ENCODE measurements at places on chromosomes 1 and 21.

- DNase-seq: peak; percentile 85
Observed at GRCh38 chr1:37038227-37039093, 4.1 kb upstream of the GRIK3 start.

- no peak for DNase-seq
Observed at GRCh38 chr1:10631811-10632593, 157.3 kb downstream of the PEX14 start.

DNA sequence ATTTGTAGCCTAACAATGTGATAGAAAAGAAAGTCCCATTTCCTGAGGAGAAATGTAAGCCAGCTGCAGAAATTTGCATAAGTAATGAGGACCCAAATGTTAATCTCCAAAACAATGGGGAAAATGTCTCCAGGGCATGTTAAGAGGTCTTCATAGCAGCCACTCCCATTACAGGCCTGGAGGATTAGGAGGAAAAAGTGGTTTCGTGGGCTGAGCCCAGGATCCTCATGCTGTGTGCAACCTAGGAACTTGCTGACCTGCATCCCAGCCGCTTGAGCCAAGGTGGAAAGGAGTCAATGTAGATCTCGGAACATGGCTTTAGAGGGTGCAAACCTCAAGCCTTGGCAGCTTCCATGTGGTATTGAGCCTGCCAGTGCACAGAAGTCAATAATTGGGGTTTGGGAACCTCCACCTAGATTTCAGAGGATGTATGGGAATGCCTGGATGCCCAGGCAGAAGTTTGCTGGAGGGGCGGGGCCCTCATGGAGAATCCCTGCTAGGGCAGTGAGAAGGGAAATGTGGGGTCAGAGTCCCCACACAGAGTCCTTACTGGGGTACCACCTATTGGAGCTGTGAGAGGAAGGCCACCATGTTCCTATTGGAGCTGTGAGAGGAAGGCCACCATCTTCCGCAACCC lies 14.2 kb upstream of the F13B start:
- no peak for DNase-seq

GRCh38 chr1:229410370-229410691 lies 23.6 kb downstream of the ACTA1 start:
- DNase-seq: no peak

DNA sequence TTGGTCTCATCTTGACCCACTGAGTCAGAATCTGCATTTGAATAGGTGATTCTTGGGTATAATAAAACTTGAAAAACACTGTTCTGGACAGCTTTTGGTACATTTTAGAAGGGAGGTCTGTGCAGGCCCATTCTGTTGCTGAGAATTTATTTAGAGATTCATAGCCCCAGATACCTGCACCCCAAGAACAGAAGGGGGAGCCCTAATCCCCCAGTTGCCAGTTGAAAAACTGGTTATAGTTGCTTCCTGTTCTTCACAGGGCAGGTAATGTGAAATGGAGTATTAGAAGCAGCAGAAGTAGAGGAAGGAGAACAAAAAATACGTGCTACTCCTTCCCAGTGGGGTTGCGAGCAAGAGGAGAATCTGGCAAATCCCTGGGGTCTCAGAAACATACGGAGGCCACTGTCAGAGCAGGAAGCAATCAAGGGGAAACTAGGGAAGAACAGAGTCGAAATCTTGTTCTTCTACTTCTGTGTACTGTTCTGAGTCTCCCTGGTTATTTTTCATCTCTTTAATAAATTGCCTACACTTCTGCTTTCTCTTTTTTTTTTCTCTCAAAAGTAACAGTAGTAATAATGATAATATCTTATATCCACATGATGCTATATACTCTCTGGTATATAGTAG lies 4.6 kb upstream of the CLCA2 start:
- DNase-seq: peak; percentile 63

DNA sequence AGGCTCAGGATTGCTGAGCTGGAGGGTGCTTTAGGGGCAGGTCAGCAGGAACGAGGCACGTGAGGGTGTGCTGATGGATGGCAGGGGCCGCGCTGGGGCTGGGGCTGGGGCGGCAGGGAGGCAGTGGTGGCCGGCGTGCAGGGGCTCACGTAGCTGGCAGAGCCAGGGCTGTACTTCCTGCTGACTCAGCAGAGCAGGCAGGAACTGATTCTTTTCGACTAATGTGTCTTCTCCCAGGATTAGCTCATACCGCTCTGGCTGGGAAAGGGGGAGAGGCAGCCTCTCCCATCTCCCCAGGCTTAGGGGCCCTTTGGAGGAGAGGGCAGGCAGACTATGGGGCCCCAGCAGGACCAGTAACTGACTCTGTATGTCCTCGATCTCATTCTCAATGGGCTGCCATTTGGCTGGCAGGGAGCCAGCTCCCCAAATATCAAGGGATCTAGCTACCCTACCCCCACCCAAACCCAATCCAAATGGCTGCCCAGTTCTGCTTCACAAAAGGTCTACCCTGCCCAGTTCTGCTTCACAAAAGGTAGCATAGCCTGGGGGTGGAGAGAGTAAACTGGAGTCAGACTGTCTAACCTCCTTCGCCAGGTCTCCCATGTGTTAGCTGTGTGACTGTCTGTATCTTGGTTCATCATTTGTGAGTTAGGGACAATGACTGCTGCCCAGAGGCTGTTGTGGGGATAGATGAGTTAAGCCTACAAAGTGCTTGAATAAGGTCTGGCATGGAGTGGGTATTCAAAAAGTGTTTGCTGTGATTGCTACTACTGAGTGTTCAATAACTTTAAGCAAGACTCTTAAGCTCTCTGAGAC lies 100.1 kb upstream of the SLC2A1 start:
- no peak for DNase-seq

DNA sequence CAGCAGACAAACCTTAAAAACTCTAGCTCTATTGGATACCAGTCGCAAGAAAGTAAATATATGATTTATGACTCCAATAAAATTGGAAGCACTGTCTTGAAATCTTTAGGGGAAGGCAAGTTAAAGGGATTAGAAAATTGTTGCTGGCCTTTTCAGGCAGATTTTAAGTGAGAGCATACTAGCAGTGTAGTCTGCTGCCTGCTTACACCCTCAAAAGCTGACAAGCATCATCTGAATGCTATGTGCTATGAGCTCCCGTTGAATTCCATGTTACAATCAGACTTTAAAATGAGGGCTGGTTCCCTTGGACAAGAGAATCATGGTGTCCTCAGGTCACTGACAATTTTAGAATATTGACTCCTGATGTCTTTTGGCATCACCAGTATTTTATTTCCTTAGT lies 271.1 kb upstream of the C1orf105 start:
- DNase-seq: no peak

DNA sequence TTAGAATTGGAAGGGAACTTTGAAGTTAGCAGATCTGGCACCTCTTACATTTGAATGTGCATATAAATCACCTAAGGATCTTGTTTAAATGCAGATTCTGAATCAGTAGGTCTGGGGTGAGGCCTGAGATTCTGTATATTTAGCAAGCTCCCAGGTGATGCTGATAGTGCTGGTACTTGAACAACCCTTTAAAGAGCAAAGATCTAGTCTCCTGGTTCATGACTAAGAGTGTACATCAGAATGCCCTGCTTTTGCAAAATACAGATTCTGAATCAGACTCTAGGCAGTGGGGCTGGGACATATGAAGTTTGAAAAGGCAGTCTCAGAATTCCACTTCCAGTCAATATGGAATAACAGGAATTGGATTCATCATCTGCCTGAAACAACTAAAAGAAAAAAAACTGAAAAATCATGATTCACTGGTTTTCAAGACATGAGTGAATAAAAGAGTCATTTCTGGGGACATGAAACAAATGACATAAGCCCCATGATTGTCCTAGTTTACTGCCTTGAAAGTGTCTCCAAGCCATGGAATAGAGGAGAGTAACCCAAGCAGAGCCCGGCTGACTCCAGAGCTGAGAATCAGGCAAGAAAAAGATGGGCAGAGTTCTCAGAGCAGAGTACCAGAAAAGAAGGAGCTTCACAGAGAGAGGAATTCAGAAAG lies 149.6 kb upstream of the SGIP1 start:
- DNase-seq: no peak

DNA sequence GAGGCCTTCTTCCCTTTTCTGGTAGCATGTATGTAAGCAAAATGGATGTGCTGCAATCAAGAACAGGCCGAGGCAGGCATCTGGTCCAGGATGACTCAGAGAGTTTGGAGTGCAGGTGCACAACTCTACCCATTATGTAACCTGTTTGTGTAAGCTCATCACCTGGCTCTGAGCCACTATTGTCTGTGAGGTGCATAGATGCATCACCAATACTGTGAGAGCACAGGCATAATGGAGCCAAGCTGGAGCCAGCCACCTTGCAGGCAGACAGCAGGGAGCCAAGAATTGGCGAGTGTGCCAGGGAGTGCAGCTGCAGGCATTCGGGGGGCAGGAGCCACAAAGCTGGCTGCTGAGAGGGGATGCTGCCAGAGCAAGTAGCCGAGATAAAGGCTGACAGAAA lies 549.9 kb upstream of the RGS18 start:
- no peak for DNase-seq

DNA sequence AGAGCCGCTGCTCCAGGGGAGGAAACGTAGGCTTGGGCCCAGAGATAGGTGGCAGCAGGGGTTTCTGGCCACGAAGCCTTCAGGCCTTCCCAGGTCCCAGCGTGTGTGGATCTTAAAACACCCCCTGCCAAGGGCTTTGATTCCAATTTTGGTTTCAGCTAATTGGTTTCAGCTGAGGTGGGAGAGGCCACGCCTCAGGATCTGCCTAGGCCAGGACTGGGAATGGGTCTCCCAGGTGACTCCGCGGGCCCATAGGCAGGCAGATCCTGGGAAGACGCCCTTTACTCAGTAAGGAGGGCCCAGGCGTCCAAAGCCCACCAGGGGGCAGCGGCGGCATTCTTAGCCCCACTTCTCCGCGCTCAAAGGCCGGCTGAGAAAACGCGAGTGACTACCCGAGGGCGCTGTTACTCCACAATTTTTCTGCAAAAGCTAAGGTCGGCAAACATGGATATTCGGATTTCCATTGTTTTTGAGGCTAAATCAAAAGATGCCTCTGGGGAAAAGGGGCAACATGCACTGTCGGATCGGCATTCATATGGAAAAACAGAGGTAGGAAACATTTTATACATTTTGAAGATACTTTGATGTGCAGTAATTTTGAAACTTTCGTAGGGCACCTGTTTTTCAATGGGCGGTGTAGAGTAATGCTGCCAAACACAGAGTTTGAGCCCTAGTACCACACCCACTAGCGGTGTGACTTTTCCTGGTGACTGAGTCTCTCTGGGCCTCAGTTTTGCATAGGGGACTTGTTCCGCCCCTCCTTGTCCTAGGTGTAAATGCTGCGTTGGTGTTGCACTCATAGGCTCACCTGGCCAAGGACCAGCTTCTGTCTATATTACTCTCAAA lies 31.8 kb upstream of the BCL10 start:
- DNase-seq: peak; percentile 69

DNA sequence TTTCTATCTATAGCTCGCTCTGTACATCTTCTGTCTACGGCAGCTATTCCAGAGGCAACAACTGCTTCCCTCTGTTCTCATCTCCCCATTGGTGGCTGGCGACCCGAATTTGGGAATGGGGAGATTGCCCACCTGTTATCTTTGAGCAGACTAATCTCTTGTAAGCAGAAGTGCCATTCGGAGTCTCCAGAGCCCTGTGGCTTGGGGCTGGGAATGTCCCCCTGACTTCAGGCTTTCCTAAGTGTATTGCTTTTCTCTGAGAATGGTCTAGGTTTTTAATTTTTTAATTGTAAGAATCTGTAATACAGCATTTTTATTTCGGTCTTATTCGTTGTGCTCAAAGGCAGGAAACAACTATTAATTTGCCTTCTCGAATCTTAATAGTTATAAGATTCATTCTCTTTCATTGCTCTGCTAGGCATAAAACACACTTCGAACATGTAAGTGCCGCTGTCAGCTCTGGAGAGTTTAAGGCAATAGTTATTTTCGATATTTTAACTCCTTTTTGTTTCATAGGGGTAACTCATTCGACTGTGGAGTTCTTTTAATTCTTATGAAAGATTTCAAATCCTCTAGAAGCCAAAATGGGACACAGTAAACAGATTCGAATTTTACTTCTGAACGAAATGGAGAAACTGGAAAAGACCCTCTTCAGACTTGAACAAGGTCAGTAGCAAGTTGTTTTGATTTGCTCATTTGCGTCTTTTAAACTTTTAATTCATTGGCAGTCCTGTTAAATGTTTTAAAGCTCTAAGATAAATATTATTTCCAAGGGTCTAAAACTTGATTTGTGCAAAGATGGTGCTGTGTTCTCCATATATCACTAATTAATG lies 514 bp downstream of the AGL start:
- peak; percentile 45 for DNase-seq

- DNase-seq: no peak
Observed at GRCh38 chr1:26913389-26913753, 404 bp downstream of the NR0B2 start.

DNA sequence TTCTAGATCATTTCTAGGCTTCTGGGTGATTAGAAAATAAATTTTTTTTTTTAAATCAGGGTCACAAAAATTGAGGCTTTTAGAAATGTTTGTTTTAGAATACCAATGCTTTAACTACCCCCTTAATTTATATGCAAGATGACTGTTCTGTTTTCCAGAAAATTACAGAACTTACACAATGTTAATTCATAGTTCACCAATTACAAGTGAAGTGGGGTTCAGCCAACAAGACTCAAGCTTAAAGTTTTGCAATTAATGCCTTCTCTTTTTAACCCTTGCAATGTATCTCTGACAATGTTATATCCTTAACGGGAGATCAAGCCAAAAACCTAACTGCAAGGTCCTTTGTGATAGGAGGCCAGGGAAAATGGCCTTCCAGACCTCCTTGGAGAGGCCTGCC lies 5.6 kb downstream of the PRELP start:
- no peak for DNase-seq

DNA sequence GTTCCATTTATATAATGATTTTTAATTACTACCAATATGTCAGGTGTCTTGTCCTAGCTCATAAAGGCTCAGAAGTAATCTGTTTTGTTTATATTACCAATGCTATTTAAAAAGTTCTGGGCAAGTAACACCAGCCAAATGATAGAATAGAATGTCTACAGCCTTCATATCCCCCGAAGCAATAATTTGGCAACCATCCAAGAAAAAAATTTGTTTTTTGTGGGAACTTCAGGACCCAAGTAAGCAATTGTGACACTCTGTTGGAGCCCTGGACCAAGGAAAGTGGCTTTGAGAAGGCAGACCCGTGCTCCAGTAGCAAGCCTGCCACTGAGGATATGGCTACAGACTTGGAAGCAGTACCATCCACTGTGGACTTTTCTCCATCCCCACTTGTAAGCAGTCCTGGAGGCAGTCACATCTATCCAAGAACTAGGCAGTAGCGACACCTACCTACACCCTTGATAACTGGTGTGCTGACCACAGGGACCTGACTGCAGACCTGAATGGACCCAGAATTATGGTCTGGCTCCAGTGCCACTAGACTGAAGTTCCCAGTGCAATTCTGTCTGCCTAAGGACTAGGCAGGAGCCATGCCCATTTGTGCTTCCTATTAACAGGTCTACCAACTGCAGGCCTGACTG lies 870.7 kb upstream of the ADGRL2 start:
- no peak for DNase-seq

GRCh38 chr21:33123374-33124123 lies 53.6 kb downstream of the OLIG1 start:
- no peak for DNase-seq

DNA sequence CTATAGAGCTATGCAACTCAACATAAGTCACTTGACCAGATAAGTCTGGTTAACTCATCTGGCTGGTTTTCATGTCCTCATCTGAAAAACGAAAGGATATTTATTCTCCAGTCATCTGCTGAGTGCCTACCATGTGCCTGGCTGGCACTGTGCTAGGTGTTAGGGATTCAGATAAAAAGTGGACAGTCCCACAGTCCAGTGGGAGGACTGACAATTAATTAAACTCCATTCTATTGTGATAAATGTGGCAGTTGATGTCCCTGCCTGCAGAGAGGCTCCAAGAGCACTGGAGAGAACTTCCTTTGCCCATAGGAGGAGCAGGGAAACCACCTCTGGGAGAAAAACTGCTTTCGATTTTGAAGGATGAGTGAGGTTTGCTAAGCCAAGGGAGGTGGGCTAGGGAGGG lies 5.4 kb downstream of the NUAK2 start:
- DNase-seq: no peak

Measured in pons (tissue), 1 donor.